Caki2 (cell line): ENCODE measurements at places on chromosomes 7 and 10. TPM values are rescaled to one million over a fixed set of nuclear protein-coding genes. Genes with fewer than 3 reads are reported as not detected.

DNA sequence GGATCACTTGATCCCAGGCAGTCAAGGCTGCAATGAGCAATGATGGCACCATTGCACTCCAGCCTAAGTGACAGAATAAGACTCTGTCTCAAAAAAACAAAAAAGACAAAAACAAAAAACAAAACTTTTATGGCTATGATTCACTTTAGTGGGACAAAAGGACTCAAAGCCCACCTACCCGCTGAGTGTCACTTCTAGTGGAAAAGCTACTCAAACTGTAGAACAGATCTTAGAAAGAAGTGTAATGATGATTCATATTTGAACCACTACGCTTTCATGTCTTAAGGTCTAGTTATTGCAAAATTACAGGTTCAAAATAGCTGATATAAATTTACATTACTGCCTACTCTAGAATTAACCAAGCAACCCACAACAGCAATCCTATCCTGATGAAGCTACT is 47.1 kb upstream of the OTUD1 start:
- DNase-seq = no peak

The GHRHR gene
- total RNA-seq = not detected in 2 replicates

DNA sequence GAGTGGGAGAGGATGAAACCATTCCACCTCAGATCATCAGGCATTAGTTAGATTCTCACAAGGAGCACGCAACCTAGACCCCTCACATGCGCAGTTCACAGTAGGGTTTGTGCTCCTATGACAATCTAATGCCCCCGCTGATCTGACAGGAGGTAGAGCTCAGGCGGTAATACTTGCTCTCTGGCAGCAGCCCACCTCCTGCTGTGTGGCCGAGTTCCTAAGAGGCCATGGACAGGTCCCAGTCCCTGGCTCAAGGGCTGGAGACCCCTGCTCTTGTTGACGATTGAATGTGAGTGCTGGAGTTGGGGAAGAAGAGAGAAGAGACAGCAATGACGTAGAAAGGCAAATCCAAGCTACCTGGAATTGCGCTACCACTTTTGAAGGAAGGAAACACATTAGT is 267.2 kb downstream of the TFEC start:
- no peak for DNase-seq

DNA sequence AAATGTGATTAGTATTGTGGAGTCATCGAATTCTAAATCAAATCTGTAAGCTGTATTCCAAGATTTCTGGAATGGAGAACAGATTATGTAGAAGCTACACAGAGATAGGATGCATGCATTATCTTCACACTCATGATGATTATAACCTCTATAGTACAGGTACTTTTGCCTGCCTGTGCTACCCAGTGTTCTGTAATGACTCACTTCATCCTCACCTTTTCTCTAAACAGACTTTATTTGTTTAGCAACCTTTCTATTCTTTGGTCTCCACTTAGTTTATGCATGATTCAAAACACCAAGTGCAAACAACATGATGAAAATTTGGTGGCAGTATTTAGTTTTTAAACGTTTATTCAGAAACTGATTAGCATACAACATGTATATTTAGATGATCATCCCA is 68.4 kb upstream of the PRPS1L1 start:
- no peak for DNase-seq

The IL2RA gene
- total RNA-seq = not detected in 2 replicates

DNA sequence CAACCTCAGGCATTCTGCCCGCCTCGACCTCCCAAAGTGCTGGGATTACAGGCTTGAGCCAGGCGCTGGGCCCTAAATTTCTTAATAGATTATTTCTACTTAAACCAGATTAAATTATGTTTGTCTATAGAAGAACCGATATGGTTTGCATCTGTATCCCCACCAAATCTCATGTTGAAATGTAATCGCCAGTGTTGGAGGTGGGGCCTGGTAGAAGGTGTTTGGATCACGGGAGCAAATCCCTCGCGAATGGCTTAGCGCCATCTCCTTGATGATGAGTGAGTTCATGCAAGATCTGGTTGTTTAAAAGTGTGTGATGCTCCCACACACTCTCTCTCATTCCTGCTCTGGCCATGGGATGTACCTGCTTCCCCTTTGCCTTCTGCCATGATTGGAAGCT is 109.3 kb upstream of the NANOS1 start:
- DNase-seq = no peak

DNA sequence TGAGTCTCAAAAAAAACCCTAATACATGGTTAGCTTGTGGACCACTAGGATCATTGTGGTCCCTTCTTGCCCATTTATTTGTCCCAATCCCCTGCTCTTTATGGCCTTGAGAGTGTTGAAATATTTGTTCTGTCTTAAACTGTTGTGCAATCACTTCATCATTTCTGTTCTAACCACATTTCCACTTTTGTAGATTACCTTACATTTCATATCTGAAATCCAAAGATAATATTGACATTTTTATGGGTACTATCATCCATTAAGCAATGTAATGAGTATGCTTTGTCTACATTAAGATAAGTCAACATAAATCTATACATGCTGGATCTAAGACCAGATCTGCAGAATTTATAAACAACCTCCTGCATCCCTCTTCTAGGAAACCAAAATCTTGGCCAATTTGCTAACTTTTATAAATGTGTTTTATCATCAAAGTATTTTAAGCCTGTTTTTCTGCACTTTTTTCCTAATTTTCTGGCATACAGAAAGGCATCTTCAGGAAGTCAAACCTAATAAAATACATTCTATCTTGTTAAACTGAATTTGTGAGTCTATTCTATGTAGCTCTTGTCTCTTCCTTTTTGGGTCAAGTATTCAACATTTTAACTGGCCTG is 359.4 kb upstream of the CELF2 start:
- no peak for DNase-seq

GRCh38 chr10:101291331-101292193 is 62.3 kb upstream of the LBX1 start:
- peak; percentile 30 for DNase-seq

DNA sequence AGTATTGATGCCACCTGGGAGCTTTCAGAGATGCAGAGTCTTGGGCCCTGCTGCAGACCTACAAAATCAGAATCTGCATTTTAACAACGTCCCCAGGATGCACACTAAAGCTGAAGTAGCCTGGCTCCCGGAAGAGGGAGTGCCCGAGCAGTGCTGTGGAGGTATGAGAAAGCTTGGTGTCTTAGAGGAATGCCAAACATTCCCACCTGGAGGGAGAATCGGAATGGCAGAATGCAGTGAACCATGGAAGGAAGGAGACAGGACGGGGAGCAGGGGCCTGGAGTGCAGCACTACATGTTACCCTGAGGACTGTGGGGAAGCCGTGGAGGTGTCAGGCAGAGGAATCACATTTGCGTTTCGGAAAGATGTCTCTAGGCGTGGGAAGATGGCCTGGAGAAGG is 90.9 kb downstream of the AOAH start:
- DNase-seq = peak; percentile 51

The ST8SIA6 gene
- total RNA-seq = not detected in 2 replicates

The TMEM196 gene
- total RNA-seq = not detected in 2 replicates

DNA sequence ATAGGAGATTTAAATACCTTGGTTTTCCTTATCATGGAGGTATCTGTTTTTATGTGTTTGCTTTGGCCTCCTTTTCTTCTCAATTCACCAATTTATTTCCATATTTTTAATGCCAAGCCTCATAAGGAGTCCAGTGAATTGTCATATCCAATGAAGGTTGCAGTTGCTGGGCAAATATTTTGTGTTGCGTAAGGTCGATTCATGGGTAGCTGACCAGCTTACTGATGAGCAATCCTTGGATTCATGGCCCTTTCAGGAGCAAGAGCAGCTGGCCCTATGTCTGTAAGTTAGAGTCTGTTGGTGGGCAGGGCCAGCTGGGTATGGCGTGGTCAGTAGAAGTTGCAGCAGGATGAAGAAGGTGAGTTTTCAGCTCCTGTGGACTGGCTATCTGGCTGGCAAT is 182.9 kb downstream of the PFKFB3 start:
- no peak for DNase-seq

DNA sequence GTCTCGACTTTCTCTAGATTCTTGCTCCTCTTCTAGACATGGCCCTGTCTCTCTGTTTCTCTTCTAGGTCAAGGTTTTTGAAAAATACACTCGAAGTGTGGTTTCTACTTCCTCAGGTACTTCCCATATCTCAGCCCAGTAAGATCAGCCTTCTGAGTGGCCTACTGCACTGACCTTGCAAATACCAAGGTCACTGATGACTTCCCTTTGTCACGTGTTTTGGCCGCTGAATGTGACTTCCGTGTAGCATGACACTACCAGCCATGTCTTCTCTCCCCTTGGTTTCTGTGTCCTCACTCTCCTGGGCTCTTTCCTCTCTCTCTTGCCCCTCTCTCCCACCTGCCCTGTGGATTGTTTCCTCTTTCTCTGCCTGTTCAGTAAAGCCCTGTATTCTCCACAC is 7.9 kb upstream of the WIPF3 start:
- no peak for DNase-seq

DNA sequence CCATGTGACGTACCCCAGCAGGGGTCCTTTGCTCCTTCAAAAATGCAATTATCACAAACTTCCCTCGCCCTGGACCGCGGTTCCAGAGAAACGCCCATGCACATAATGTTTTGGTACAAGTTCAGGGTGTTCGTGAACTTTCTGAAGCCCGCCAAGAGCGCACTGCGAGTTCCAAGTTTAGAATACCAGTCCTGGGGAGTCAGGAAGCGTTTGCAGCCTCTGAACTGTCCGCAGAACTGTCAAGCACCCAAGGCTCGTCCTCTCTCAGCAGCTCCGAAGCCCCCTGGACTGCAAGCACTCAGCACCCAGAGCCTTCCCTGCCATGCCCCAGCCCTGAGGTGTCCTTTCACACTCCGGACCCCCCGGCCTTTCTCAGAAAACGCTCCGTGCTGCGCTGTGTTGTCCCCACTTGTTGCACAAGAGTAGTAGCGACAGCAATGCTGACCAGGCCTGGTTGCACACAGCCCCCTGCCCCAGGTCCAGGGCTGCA is 30.3 kb downstream of the CALML3 start:
- no peak for DNase-seq

DNA sequence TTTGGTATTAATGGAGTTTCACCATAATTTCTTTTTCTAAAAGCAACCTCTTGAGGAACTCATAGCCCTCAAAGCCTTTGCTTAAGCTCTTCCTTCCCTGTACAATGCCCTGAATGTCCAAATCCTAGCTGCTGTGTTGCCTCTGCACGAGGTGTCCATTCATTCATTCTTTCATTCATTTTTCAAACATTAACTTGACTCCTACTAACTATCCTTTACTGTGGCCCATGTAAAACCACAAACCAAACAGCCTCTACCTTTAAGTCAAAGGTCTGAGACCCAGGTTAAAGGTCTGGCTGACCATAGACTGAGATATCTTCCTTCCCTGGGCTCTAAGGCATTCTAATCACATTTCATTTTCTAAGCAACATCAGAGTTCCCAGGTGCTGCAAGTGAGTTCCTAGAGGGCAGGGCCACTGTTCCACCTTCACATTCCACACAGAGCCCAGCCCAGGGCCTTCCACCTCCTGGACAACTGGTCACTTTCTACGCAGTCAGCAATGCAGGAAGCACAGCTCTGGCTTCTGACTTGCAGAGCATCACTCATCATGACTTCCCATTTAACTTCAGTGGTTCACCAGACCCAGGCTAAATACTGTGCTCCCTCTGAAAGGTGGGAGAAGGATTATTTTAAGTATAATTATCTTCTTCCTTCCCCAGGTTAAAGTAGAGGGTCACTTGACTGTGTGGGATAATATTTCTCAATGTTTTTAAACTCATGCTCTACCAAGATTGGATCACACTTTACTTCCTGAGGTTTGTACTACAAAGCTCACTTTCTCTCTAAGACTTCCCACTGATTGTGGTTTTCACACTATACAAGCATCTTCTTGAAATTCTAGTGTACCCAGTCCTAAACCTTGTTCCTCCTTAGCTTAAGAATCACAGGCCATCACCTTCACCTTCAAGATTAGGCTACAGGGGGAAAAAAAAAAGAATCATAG is 19.1 kb downstream of the ATXN7L1 start:
- DNase-seq = no peak

The PON1 gene
- not detected in 2 replicates for total RNA-seq

- no peak for DNase-seq
Measured at GRCh38 chr7:137572056-137572784, 228.7 kb upstream of the PTN start.

The CDC123 gene
- total RNA-seq = 164 and 191 TPM in 2 replicates

DNA sequence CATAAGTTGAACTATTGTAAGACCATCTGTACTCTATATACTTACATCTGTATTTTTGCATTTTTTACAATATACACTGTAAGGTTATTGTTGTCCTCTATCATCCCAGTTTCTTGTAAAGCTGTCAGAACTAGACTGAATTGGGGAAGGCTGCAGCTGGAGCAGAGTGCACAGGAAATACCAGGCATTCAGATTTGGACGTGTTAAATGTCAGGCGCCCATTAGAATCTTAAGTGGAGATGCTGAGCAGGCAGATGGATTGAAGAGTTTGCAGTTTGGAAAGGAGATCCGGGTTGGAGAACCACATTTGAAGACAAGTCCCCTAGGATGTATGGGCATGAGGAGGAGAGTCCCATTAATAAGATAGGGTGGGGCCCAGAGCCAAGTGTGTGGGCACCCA is 40.4 kb downstream of the MTURN start:
- no peak for DNase-seq

GRCh38 chr7:111390000-111390399 is 172.3 kb downstream of the IMMP2L start:
- DNase-seq = no peak

GRCh38 chr7:83111391-83111790 is 51.3 kb downstream of the PCLO start:
- no peak for DNase-seq

DNA sequence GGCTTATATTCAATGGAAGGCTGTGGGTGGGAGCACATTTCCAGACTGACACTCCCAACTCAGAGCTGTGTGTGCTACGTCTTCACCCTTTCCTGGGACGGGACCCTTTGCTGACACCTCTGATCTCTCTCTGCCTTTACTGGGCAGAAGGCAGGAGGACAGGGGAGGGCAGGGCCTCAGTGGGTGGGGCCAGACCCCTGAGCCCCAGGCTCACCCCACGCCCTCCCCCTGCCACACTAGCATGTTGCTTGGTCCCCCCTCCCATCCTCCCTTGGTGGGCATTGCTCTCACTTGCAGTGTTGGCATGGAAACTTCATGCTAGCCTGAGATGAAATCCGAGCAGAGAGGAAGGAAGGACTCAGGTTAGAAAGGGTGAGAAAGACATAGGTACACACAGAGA is 18.4 kb downstream of the TMEM273 start:
- DNase-seq = no peak

The PNLIPRP3 gene
- total RNA-seq = not detected in 2 replicates
